ENCODE measurements at places on chromosomes 6 and 20. TPM values are rescaled to one million over a fixed set of nuclear protein-coding genes. Genes with fewer than 3 reads are reported as not detected.

GRCh38 chr6:21780679-21781078, 187.1 kb downstream of the SOX4 start:
- DNase-seq, result no peak

DNA sequence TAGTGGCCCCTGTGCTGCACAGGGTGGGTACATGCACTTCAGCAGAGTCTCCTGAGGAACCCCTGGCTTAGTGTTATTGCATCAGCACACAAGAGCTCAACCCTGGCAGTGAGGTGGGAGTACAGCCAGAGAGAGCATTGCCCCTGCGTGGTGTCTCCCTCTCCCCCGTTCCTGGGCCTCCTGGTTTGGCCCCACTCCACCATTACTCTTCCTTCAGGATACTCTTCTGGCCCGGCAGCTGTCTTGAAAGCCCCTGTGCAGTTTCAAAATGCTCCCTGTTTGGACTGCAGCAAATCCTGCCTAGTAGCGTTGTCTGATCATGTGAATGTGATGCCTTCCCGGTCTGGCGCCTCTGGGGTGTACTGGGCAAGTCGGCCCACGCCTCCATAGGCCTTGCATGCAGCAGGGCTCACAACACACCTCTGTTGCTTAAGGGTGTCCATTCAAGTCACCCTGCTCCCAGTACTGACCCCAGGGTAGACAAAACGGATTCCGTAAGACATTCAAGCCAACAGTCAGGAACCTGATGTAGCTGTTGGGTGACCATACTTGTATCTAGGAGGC, 32.1 kb downstream of the TXNDC5 start:
- no peak for DNase-seq

The GINS1 gene
- 33.5 TPM for total RNA-seq

DNA sequence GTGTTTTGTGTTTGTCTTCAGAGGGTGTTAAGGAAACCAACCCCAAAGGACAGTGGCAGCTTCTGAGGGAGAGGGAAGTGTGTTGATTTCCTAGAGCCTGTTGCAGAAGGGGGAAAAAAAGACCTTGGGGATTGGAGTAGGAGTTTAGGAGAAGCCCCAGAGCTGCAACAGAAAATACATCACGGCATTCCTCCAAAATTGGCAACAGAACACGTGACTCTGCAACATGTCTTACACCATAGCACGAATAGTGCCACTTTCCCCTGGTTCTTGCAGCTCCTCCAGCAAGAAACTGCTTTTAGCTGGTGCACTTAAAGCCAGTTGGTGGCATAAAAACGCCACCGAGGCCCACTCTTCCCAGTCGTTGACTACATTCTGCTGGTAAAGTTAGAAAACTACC, 473.0 kb downstream of the CD83 start:
- no peak for DNase-seq

The ARHGAP18 gene
- total RNA-seq, result 6.6 TPM

DNA sequence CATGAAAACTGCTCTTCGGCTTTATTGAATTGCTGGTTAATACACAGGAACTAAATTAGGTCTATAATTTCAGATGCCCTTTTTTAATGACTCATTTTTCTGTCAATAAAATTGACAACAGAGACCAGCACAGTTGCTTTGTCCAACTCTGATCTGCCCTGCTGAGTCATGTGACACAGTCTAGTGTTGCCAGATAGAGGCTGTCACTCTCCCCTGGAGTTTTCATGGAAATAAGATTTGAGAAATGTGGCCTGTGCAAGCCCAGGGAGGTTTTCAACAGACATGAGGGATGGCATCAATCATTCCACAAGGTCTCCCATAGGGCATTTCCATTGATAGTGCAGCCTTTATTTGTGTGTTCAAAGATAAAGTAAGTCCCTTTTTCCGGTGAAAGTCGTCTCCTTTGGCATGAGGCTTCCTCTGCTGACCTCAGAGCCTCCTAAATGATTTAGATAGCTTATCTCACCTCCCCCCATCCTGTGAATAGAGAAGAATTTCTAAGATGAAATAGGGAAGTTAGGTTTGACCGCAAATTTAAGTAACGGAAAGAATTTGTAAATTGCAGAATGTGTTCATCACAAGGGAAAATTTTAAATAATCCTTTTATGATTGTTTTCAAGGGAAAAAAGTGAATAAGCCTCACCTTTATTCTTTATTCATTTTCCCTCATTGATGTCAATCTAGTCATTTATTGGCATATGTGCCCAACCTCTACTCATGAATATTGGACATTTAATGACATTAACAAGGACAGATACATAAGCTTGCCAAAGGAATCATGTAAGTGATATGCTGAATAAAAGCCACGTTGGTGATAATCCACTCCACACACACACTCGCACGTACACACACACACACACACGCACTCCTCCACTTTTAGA, 277.7 kb downstream of the ADGB start:
- no peak for DNase-seq

DNA sequence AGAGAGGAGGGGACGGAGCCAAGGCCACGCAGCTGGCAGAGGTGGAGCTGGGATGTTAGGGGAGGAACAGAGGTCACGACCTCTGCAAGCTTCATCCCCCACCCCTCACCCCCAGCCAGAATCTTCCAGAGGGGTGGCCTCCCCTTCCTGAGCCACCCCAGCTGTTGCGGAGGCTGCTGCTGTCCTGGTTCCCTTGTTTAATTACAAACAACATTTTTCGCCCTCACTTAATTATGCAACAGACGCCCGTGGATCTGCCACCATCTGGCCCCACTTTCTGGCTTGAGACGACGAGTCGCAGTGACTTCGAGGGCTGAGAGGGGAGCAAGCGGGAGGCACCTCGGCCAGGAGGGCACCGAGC, 153.7 kb upstream of the PTPN1 start:
- DNase-seq, result no peak

DNA sequence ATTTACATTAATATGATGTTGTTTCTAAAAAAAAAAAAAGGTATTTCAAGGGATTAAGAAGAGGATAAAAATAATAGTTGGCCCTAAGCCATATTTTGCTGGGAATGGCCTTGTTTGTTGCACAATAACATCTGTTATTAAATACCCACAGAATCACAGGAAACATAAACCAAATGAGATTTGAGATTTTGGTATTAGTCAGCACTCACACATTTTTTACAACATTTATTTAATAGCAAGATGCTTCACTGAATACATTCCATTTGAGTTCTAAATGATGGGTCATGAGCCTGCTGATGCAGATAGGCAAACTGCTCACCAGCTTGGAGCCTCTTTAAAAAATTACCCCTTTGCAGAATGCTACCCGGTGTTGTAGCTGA, 92.9 kb upstream of the ENPP5 start:
- DNase-seq, result no peak

- DNase-seq, result no peak
Measured at GRCh38 chr6:44699851-44700250, 312.3 kb downstream of the CDC5L start.

The MYCT1 gene
- not detected for total RNA-seq

GRCh38 chr6:47670851-47671250, 27.5 kb upstream of the ADGRF4 start:
- DNase-seq, result no peak

The SYNCRIP gene
- 197 TPM for total RNA-seq

The HS3ST5 gene
- not detected for total RNA-seq

DNA sequence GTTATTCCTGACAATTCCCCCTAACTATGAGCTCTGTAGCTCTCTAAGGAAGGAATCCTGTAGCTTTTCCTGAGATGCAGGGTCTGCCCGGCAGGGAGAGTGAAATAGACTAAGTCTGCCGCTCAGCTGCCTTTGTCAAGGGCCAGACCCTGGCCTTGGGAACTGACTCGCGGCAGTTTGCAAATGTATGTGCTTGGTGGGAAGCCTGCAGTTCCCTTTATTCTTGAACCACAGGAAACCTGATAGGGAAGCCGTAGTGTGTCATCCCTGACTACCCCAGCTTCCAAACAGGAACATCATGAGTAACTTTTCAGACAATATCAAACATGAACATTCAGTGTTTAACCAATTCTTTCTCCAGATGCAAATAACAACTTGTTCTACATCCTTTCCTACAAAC, 78.7 kb upstream of the IFNGR1 start:
- DNase-seq, result no peak

DNA sequence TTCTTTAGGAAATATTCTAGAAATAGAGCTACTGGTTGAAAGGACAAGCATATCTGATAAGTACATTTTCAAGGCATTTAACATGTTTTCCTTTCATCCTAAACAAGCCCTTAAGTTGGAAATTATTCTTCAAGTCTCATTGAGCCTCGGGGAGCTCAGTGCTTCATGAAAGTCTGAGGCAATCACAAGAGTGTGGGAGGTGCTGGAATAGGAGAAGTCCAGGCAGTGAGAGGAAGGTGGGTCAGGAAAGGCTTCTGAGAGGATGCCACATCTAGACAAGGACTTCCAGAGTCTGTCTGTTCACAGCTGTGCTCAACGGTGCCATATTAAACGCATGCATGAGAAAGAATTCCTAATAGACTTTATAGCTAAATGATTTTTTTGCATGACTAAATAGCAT, 69.8 kb downstream of the CD83 start:
- DNase-seq, result no peak

- DNase-seq, result no peak
Measured at GRCh38 chr6:50289366-50289765, 239.6 kb upstream of the DEFB112 start.

The XKR7 gene
- not detected for total RNA-seq

DNA sequence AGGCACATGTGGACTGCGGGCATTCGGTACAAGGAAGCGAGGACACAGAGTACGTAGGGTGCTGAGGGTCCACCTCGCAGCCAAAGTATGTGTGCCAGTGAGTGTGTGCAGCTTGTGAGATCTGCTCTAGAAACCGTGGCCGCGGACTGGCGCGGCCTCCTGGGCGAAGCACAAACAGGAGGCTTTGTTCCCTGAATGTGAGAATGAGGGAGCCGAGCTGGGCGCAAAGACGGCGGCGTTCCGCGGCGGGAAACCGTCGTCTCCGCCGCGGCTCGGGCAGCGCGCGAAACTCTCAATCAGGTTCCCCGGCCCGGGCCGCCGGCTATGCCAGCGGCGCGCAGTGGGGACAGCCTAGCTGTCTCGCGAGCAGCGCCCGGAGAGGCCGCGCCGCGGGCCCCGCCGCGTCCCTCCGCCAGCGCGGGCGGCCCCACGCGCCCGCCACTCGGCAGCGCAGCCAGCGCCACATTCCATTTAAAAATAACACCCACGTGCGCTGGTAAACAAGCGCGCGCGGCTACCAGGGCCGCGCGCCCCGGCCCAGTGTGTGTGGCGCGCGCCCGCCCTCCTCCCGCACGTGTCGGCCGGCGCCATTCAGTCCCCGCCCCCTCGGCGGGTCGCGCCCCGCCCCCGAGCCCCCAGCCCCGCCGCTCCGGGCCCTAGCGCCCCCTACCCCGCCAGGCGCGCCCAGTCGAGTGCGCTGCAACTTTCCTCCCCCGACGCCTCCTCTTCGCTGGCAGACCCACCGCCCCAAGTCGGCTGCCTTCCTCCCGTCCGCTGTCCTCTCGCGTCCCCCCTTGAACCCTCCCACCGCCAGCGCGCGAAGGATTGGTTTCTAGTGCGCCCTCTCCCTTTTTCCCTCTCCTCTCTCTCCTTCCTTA, 3.0 kb upstream of the FOXO3 start:
- peak; percentile 58 for DNase-seq

GRCh38 chr6:17450832-17451231, 57.4 kb downstream of the CAP2 start:
- DNase-seq, result no peak

- no peak for DNase-seq
Measured at GRCh38 chr6:132115714-132116366, 164.7 kb upstream of the CCN2 start.

DNA sequence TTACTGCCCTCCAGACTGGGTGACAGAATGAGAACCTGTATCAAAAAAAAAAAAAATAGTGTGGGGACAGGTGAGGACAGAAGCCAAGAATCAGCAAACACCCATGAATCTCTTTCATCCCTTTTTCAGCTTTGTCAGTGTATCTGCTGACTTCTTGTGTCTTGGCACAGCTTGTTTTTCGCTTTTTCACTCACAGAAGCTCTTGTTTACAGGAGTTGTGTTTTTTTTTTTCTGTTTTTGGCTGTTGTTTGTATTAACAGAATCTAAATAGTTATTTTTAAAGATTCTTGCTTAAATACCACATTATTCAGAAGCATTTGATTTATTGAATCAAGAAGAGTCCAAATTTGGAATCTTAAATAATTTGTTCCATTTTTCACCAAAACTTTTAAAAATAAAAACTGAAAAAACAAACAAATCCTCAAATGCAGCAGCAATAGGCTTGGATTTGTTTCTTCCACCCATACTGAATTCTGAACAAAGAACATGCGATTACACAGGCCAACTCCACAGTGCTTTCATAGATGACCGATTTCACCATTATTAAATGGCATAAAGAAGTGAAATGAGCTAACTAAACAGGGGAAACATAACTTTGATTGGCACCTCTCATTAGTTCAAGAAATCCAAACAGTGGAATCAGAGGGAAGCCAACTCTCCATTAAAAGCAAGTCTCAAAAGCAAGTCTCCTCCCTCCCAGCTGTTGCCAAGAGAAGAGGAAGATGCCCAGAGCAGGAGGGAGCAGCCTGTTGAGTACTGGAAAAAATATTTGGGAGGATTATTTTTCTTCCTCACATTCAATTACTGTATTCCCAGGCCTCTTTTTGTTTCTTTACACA, 27.2 kb upstream of the GPR63 start:
- DNase-seq, result no peak

- DNase-seq, result peak; percentile 15
Measured at GRCh38 chr20:10217721-10218410, 764 bp upstream of the SNAP25 start.

The KIF13A gene
- not detected for total RNA-seq

- DNase-seq, result no peak
Measured at GRCh38 chr6:89323511-89323971, 8.4 kb upstream of the GABRR2 start.

Measured in activated T-helper 2 cell treated with anti-CD3 and anti-CD28 coated beads, Interferon-gamma antibody, Interleukin-2, Interleukin-4, amounts not matched to agents 10 μg/mL and 5 μg/mL and 100 μg/mL, durations not matched to agents 14 hours and 24 hours and 36 hours (primary cell).